ENCODE measurements at places on chromosomes 5 and 9.

GRCh38 chr5:55303238-55303690 is 4.2 kb downstream of the DHX29 start:
- peak; percentile 74 for DNase-seq

- DNase-seq, result no peak
These were observed 226.1 kb downstream of the SLIT3 start for GRCh38 chr5:169074839-169075238.

- DNase-seq, result peak; percentile 26
These were observed 144.7 kb downstream of the SSBP2 start for GRCh38 chr5:81606150-81606549.

DNA sequence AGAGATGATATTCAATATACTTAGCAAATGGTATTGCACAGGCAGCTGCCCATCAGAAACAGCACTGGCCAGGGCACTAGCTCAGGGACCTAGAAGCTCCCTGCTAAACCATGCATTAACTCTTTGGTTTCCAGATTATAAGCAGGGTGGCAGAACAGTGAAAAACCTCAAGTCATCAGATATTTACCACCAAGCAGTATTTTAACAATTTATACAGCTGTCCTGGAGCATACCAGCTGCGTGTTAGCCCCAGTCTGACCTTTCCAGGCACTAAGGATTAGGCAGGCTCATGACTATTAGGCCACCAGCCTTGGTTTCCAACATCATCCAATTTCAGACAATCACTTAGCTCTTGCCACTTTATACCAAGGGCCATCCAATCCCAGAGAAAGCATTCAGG is 326.5 kb downstream of the CAAP1 start:
- no peak for DNase-seq

DNA sequence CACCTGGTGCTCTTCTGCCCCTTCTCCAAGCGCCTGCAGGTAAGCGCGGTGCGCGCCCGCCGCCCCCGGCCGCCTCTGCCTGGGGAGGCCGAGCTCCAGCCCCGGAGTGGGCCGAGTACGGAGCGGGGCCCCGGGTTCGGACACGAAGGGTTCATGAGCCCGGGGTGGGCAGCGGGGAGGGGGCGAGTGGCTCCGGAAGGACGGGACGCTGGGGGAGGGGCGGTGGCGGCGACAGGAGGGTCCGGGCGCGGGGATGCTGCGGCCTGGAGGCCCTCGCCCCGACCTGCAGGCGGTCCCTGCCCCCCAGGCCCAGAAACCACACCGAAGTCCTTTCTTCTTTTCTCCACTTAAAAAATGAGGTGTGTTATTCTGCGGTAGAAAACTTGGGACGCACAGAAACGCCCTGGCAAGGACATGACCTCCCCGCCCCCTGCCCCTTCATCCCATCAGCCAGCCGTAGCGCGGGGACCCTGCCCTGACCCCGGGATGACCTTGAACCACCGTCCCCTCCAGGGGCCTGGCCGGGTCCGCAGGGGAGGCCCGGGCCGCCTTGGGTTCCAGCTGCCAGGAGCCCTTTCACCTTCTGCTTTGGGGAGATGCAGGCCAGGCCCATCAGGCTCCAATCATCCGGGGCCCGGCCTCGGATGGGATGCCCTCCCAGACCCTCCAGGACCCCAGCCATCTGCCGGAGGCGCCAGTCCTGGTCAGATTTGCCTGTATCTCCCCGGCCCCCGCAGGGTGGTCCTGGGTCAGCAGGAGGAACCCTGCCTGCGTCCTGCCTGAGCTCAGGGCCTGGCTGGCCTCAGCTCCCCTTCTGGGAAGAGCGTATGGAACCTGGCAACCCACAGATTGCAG is 545 bp downstream of the DIPK1B start:
- no peak for DNase-seq

DNA sequence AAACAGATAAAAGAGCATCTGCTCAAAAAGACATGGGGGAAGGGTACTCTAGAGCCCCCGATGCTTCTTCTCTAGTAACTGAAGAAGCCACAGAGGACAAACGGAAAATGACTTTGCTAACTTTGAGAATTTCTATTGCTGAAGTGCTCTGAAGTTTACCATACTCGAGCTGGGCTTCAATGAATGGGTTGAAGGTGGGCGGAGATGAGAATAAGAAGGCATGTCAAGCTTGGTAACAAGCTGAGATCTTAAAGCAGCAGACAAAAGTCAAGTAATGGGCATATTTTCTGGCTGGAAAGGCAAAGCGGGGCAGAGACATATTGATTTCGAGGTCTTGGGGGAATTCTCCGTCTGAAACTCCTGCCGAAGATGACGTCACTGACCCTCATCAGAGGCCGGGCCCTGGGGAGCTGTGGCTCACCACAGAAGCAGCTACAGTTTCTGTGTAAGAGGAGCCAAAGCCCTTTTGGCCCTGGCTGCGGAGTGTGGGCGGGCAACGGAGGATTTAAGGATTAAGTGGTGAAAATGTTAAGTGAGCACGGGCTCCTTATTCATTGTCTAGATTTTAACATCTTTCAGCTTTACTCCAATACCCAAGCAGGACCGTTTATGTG is 115.8 kb upstream of the SLIT3 start:
- DNase-seq, result peak; percentile 82

GRCh38 chr5:154708207-154708606 is 47.0 kb upstream of the LARP1 start:
- DNase-seq, result no peak

DNA sequence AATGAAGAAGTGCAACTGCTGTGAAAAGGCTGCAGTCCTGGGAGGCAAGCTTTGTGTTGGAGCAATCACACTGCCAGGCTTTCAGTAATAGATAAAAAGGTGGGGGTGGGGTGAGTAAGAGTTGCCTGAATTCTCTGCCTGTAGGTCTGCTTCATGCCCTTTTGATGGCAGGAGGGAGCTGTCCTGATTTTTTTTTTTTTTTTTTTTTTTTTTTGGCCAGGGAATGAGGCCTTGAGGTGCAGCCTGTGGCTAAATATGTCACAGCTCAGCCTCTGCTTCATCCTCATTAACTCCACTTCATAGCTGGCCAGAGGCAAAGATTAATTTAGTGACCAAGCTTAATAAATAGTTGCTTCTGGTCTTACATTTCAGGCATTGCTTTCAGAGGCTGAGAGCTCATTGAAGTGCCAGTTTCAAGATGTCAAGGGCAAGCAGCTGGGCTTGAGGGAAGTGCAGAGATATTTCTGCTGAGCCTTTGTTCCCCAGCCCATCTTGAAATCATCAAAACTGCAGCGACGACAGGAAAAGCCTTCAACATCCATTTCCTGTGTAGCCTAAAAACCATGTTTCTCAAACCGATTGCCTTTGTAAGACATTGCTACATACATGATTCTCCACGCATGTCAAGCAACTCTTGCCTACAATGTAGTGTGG is 134.7 kb downstream of the MACIR start:
- peak; percentile 60 for DNase-seq

DNA sequence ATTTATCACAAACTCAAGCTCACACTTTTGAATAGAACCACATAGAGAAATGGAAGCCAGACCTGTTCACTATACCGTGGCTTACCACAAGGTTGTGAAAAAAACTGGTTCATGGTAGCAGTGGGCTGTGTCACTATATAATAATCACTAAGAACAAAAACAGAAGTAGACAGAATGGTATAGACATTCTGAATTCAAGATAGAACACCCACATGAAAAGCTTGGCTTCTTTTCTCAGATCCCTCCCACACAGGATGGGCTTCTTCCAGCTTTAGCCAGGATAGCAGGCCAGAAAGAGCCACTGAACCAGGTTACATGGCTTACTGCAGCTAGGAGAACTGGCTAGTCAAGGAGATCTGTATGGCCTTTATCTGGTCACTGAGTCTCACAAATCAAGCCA is 6.1 kb upstream of the NRG2 start:
- no peak for DNase-seq

DNA sequence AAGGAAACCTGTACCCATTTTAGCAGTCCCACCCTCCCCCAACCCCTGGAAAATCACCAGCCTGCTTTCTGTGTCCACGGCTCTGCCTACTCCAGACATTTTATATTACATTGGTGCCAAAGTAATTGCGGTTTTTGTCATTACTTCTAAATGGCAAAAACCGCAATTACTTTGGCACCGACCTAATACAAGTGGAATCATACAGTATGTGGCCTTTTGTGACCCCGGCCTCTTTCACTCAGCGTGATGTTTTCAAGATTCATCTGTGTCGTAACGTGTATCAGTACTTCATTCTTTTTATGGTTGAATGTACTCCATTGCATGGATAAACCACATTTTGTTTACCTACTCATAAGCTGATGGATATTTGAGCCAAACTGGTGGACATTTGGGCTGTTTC is 9.7 kb upstream of the ORM1 start:
- DNase-seq, result no peak

DNA sequence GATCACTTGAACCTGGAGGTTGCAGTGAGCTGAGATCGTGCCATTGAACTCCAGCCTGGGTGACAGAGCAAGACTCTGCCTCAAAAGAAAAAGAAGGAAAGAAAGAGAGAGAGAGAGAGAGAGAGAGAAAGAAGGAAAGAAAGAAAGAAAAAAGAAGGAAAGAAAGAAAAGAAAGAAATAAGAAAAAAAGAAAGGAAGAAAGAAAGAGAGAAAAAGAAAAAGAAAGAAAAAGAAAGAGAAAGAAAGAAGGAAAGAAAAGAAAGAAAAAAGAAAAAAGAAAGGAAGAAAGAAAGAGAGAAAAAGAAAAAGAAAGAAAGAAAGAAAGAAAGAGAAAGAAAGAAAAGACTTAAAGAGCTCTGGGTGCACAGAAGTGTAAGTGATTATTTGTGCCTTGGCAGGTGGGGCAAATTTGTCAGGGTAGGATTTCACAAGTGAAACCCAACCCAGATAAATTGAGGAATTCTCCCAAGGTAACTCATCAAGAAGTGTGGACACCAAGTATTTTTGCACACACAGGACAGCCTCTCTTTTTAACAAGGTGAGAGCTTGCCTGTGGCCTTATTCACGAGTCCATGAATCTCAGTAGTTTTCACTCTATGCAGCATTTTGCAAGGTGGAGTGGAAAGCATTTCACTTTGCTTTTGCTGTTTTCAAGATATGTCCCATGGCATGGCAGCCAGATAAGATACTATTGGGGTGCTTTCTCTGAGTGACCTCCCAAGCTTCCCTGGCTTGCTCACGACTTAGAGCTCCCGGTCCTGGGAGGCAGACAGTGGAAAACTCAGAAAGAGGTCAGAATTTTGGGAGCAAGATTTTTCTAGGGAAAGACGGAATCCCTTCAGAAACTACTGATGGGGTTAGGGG is 57.8 kb downstream of the C9orf153 start:
- no peak for DNase-seq

GRCh38 chr9:128911529-128912035 is 9.2 kb upstream of the PHYHD1 start:
- no peak for DNase-seq

GRCh38 chr9:125240649-125240999 is 519 bp downstream of the HSPA5 start:
- DNase-seq, result peak; percentile 49

- no peak for DNase-seq
These were observed 98.2 kb downstream of the MARCHF3 start for GRCh38 chr5:126931963-126932660.

- no peak for DNase-seq
These were observed 85.0 kb downstream of the PRRT1B start for GRCh38 chr9:131630205-131630831.

GRCh38 chr5:142792865-142793232 is 22.7 kb downstream of the ARHGAP26 start:
- no peak for DNase-seq

GRCh38 chr9:7342229-7342628 is 457.3 kb downstream of the DMAC1 start:
- peak; percentile 17 for DNase-seq

Measured in choroid plexus epithelial cell (primary cell).